Right cardiac atrium (tissue), 5 donors: ENCODE measurements at places on chromosomes 1 and 21. TPM values are rescaled to one million over a fixed set of nuclear protein-coding genes. Genes with fewer than 3 reads are reported as not detected.

The IGSF9 gene
- total RNA-seq: 2.7 TPM

The REN gene
- total RNA-seq: 0.89 TPM

The S100A14 gene
- 2.5 TPM for total RNA-seq

The DCAF6 gene
- total RNA-seq: 192 TPM

The CRP gene
- total RNA-seq: not detected

The GBP7 gene
- total RNA-seq: not detected

The ZC3H12A gene
- 9.0 TPM for total RNA-seq

The WDR64 gene
- total RNA-seq: 0.29 TPM

The SEC16B gene
- total RNA-seq: 3.9 TPM

The RNF186 gene
- total RNA-seq: not detected

The NBPF6 gene
- total RNA-seq: not detected

The SELP gene
- 18.5 TPM for total RNA-seq

The GPR161 gene
- total RNA-seq: 5.1 TPM

- no peak for DNase-seq
Observed at GRCh38 chr1:14217384-14217783, 381.1 kb upstream of the KAZN start.

- no peak for DNase-seq
Observed at GRCh38 chr1:219876798-219877209, 51.6 kb downstream of the SLC30A10 start.

DNA sequence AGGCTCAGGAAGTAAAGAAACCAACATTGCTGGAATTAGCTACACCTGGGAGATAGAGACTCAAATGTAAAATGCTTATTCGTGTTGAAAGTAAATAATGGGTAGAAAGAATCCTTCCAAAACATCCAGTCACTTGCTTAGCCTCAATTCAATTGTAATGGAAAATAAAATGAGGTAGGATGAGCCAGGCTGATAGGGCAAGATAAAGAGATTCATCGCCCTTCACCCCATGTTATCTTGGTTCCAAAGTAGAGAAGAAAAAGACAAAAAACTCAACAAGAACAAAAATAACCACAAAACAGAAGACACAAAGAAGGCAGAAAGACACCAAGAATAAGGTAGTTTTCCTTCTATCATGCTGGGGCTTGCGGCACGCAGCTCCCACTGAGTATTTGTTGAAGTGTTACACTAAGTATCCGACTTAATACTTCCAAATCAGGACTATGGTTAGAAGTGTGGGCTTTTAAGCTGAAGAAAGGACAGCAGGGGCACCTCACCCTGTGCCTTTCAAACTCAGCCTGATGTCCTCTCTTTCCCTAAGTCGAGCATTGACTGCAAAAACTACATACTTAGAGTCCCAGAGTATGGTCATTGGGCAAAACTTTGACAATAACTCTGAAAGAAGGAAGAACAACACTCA is 202.1 kb downstream of the VAV3 start:
- no peak for DNase-seq

- DNase-seq: peak; percentile 97
Observed at GRCh38 chr1:33180226-33180910, 1.5 kb downstream of the TRIM62 start.

- peak; percentile 11 for DNase-seq
Observed at GRCh38 chr21:21688889-21689288, 690.7 kb downstream of the NCAM2 start.

GRCh38 chr1:47992720-47993415 is 4.3 kb downstream of the TRABD2B start:
- DNase-seq: peak; percentile 82

DNA sequence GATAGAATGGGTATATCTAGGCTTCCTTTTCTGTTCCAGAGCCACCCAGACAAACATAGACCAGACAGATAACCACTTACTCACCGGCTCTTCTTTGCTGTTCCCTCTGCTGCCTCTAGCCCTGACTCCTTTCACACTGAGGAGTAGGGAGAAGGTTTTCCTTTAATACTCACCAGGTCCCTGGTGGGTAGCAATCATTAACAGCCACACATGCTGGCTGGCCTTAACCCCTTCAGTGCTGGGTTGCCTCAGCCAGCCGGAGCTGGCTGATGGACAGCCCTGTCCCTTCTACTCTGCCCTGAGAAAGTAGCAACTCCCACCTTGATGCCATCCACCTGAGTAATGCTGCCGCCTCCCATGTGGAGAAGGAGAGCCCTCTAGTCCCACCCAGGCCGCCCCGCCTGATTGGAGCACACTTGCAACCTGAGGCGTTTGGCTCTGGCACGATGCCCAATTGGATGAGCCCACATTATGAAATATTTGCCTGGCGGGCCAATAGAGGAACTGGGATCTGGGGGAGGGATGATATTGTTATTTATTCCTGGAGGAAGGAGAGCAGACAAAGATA is 71.6 kb downstream of the PLEKHA6 start:
- DNase-seq: peak; percentile 70

DNA sequence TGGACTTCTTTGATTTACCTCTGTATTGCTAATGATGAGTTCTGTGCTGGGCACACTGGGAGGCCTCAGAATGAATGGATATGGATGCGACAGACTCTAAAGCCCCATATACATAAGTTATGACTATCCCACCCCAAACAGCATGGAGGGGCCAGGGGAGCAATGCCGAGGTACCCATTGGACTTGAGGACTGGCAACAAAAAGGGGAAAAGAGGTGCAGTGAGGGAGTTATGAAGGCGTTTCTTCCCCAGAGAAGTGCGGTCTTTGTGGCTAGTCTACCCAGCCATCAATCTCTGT is 15.2 kb upstream of the CDCA8 start:
- no peak for DNase-seq

- peak; percentile 86 for DNase-seq
Observed at GRCh38 chr1:230308039-230308438, 118.1 kb downstream of the PGBD5 start.

DNA sequence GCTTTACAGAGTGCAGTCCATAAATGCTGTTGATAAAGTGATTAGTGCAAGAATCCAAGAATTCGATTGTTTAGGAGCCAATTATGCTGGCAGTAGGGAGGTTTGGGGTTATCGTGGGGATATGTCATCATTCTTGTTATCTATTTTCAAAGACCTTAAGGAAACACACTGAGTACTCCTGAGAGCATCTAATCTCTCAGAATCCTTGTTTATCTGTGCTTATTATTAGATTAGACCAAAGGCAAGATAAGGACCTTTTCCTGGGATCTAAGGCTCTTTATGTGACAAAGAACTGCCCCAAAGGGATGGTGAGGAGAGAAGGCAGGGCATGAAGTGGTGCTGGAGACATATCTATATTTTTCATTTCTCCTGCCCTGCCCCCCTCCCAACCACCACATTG is 139.1 kb downstream of the TSEN15 start:
- DNase-seq: no peak

DNA sequence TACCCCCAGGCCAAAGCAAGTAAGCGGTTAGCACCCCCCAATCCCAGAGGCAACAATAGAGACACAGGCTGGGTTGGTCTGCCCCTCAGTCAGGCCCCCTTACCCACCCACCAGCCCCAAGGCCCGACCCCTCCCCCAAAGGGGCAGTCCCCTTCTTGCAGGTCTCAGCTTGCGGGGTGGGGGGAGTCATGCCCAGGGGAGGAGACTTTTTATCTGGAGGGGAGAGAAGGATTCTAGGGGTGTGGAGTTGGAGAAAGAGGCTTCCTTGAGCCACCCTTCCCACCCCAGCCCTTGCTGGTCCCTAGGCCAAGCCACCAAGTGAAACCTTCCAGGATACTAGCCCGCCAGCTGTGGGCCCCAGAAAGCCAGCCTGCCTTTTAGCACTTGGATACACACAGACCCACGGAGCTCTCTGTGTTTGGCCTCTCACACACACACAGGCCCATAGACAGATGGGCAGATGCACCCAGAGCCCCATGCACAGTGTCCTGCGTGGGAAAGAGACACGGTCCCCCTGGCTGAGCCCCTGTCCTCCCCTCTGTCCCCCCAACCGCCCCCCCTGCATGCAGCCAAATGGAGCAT is 7.1 kb downstream of the TMEM54 start:
- no peak for DNase-seq

- DNase-seq: no peak
Observed at GRCh38 chr1:58823481-58824010, 39.7 kb upstream of the JUN start.

DNA sequence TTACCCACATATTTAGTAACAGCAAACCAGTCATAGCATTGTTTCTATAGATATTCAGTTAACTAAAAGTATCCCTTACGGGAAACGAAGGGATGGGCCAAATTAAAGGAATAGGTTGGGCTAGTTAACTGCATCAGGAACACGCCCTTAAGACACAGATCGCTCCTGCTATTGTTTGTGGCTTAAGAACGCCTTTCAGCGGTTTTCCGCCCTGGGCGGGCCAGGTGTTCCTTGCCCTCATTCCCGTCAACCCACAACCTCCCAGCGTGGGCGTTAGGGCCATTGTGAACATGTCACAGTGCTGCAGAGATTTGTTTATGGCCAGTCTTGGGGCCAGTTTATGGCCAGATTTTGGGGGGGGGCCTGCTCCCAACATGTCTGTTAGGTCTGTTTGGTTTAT is 14.7 kb downstream of the TNFRSF18 start:
- DNase-seq: no peak

DNA sequence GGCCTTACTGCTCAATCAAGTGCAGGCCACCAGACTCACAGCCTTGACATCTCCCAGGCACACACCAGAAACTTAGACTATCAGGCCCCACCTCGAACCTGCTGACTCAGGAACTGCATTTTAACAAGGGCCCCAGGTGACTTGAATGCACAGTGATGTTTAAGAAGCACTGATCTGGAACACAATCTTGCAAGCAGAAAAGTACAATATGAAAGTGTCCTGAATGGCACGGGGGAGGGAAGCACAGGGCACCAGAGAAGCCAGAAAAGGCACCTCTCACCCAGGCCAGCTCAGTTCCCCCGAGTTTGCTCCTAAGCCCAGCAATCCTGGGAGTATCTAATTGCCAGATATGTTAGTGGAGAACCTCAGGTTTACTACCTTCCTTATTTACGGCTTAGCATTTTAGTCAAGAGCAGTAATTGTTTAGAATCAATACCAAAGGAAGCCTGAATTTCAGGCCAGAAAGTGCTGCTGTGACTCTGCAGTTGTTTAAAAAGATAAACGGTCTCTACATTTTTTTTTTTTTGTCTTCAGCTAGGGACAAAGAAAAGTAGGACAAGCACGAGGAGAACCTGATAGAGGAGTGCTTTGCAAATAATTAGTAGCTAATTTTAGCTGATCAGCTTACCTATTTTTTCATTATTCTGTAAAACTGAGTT is 50.9 kb upstream of the CDC42BPA start:
- no peak for DNase-seq

GRCh38 chr1:225427235-225428067 is at the start of gene LBR:
Gene LBR (minus strand): TSS chr1:225428038. CDS start chr1:225424075, 3,963 bp downstream.
- peak; percentile 82 for DNase-seq

GRCh38 chr1:190738317-190738716 is 260.7 kb upstream of the BRINP3 start:
- no peak for DNase-seq

- no peak for DNase-seq
Observed at GRCh38 chr1:39184354-39184818, 20.1 kb upstream of the MACF1 start.

GRCh38 chr1:82161700-82162141 is 361.0 kb downstream of the ADGRL2 start:
- DNase-seq: no peak

GRCh38 chr1:226820941-226821718 is 49.3 kb upstream of the PSEN2 start:
- DNase-seq: peak; percentile 72

DNA sequence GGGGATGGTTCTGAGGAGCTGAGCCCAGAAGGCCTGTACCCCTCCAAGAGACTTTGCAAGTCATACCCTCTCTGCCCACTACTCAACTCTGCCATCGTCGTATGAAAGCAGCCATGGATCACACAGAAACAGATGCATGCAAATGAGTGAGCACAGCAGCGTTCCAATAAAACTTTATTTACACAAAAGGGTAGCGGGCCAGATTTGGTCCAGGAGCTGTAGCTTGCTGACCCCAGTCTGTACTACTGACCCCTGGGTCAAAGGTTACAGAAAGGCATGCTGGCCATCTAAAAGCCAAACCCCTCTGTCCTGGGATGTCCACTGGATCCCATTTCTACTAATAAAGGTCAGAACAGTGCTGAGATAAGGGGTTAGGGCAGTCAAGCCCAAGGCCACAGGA is 8.8 kb upstream of the AGTRAP start:
- no peak for DNase-seq

DNA sequence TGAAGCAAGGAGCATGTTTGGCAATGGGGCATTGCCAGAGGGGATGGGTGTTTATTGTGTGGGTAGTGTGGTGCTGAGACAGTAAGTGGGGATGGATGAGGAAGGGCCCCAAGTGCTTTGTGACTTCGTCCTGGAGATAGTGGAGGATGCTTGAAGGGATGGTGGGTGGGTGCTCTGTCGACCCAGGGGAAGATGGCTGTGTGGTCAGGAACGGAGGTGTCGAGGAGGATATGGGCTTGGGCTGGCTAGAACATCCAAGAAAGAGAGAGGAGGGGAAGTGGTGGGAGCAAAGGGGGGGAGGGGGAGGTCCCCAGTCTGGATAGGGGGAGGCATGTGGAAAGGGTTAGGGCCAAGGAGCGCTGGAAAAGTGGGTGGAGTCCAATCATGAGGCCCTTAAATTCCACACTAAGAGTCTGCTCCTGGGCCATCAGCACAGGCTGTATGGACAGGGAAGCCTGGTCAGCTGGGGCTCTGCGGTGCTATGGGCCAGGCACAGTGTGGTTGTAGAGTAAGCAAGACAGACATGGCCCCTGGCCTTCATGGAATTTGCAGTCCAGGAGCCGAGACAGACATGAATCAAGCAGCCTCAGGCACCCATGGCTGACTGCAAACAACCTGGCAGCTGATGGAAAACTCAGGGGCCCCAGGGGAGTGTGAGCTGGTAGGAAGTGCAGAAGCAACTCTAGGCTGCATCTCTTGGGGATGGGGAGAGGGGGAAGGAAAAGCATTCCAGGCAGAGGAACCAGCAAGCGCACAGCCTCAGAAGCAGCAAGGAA is 36.3 kb downstream of the EDN2 start:
- no peak for DNase-seq

- no peak for DNase-seq
Observed at GRCh38 chr1:70034403-70034802, 171.0 kb downstream of the LRRC40 start.

- no peak for DNase-seq
Observed at GRCh38 chr1:223849352-223850254, 3.9 kb upstream of the TP53BP2 start.

- DNase-seq: no peak
Observed at GRCh38 chr21:27779606-27780005, 812.7 kb upstream of the ADAMTS5 start.

- DNase-seq: no peak
Observed at GRCh38 chr21:20459838-20460237, 538.4 kb upstream of the NCAM2 start.

- no peak for DNase-seq
Observed at GRCh38 chr1:117142200-117142599, 20.7 kb upstream of the TRIM45 start.
